Activated T-cell treated with anti-CD3 and anti-CD28 coated beads, Interleukin-2, amount 50 U/mL, for 72 hours (primary cell): ENCODE measurements at places on chromosomes 11 and 22.

- peak; percentile 54 for DNase-seq
Observed at GRCh38 chr11:86800076-86800959, at the start of gene PRSS23. Gene PRSS23 (plus strand): TSS chr11:86800542. CDS start chr11:86807644, 7,102 bp downstream.

- no peak for DNase-seq
Observed at GRCh38 chr11:132062031-132062430, 691.6 kb downstream of the NTM start.

DNA sequence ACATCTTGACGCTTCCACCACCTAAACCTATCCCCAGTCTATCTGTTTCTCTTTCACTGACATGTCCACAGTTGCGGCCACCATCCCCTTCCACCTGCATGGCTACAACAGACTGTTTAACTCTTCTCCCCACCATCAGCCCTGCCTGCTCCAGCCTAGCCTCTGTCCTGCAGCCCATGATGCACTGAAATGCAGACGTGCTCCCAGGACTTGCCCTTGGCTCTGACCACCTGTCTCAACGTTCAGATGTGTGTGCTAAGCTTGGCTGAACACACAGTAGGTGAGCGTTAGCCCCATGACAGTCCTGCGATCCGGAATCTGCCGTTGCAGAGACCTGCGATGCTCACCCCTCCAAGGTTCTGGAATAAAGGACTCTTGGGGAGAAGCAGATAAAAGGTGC, 22.7 kb downstream of the CBX7 start:
- no peak for DNase-seq

GRCh38 chr22:42742940-42743339, 22.3 kb upstream of the A4GALT start:
- DNase-seq, result no peak

DNA sequence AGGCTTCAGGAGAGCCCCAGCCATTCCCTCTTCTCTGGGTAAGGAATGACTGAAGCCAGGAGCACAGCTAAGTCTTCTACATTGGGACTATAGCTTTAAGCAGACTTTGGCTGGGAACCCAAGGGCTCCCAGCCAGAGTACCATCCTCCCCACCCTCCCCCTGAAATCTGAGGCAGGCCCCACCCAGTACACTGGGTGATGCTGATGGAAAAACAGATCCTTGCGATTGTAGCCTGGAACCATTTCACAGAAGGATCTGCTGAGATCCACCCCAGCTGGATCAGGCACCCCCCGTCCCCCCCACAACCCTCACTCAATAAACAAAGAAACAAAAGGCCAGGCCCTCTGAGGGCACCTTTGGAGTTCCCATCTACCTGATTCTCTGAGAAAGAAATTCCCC, 39.8 kb downstream of the IL18BP start:
- DNase-seq, result no peak

GRCh38 chr11:91209306-91209705, 986.5 kb upstream of the CHORDC1 start:
- DNase-seq, result no peak

DNA sequence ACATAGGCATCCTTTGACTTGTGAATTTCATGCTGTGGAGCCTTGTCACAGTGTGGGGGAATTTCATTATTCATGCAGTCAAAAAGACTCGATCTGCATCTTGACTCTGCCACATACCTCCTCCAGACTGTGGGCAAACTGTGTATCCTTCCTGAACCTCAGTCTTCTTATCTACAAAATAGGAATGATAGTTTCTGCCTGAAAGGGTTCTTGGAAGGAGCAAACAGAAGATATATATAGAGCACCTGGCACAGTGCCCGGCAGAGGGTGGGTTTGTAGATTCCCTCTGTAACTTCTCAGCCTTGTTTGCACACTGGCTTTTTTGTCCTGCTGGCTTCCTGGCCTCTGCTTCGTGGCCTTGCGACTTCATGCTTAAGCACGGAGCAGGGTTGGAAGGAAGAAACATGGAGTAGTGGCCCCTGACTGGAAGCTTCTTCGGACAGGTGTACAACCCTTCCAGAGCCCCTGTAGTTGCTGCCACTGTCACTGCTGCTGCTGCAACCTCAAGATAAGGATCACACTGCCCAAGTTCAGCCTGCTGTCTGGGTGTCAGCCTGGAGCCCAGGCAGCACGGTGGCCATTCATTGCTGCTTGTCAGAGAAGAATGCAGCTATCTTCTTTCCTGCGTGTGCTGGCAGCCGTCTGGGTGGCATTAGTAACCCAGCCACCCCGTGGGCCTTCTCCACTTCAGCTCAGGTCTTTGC, 106.4 kb downstream of the MICAL2 start:
- no peak for DNase-seq

DNA sequence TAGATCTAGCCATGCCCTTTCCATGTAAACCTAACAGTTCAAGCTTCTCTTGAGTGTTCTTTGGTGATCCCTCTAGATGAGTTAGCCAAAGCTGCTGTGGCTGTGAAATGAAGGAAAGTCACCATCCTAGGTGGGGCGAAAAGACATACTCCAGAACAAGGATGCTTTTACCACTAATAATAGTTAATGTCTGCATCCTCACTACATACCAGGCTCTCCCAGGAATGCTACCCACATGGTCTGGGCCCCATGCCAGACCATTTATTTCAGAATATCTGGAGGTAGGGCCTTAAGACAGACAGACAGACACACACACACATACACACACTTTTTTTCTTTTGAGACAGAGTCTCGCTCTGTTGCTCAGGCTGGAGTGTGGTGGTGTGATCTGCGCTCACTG, 14.7 kb downstream of the ABTB2 start:
- DNase-seq, result no peak

DNA sequence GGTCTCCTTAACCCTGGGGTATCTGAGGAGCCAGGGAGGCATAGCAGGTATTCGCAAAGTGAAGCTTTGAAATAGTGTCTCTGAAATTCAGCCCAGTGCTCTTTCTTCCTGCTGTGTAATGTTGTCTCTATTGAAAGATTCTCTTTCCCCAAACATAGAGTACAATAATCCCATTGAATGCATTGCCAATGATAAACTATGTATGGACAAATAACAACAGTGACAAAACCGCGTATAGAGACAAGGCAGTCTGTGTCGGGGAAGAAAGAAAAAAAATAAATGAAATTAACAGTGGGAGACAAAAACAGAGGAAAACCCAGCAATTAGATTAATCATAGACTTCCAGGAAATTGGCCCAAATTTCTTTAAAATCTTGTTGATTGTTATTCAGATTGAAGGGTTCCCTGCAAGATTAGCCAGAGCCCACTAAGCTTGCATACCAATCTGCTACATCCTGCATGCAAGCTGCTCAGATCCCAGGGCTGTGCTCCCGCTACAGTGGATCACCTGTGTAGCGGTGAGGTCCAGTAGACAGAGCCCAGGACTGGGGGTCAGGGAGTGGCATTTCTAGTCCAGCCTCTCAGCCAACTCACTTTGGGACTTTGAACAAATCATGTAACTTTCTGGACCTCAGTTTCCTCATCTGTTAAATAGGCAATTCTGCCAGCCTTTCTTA, 492.8 kb downstream of the INSC start:
- no peak for DNase-seq

DNA sequence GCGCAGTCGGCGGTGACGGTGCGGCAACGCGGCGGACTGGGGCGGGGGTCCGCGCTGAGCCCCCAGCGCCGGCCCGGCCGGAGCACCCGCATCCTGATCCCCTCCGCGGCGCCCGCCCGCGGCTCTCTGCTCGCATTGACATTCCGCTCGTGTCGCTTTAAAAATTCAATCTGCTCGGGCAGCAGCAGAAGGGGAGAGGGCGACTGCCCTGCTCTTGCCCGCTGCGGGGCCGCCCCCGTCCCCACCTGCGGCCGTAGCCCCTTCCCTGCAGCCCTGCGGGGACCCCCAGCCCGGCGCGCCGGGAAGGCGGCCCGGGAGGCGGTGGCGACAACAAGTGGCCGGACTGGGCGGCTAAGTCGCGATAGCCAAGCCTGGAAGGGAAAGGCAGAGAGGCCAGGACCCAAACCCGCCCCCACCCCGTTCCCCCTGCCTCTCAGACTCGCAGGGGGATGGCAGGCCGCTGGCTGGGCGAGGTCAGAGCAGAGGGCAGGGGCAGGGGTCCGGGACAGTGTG, 1.1 kb downstream of the CABP7 start:
- no peak for DNase-seq

GRCh38 chr22:30169002-30169401, 77.6 kb downstream of the LIF start:
- no peak for DNase-seq

GRCh38 chr11:79346021-79346420, 94.8 kb downstream of the TENM4 start:
- no peak for DNase-seq

- no peak for DNase-seq
Observed at GRCh38 chr11:12137938-12138731, 27.7 kb downstream of the MICAL2 start.

- no peak for DNase-seq
Observed at GRCh38 chr11:69567951-69568808, 72.8 kb upstream of the CCND1 start.

GRCh38 chr22:19064354-19065054, 57.7 kb downstream of the DGCR2 start:
- no peak for DNase-seq

- DNase-seq, result peak; percentile 87
Observed at GRCh38 chr11:61061081-61061826, 41.0 kb upstream of the CD5 start.

DNA sequence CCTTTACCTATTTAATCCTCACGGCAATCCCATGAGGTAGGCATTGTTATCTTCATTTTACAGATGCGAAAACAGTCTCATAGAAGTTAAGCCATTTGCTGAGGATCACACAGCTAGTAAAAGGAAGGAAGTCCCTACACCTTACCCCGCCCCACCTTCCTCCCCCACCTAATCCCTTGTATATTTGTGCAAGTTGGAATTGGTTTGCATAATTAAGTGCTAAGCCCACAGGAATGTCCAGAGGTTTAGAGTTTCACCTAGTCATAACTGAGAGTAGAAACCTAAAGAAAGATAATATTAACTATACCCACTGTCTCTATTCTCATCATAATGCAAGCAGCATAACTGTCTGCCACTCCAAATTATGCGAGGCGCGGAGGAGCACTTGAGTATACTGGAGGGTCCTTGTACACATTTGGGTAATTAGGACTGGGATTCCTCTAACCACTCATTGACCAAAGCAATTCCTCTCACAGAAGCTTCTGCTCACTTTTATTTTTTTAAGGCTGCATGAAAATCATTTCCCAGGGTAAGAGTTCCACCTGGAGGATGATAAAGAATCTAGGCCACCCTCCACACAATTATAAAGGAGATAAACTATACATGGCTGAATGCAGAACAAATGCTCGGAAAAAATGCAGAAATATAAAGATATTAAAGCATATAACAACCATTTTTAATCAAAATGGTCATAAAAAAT, 199.9 kb downstream of the FAM181B start:
- DNase-seq, result no peak

DNA sequence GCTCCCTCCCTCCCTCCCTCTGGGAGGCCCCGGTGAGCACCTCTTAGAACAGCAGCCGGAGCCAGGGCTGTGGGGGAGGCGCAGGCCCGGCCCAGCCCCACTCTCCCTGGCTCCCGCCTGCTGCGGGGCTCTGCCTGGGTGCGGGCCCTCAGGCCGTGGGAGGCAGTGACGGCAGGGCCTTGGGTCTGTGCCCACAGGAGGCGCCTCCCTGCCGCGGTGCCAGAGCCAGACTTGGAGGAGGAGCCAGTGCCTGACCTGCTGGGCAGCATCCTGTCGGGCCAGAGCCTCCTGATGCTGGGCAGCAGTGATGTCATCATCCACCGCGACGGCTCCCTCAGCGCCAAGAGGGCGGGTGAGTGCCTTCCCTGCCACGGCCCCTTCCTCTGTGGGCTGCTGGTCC, 9.5 kb downstream of the IRF7 start:
- no peak for DNase-seq

DNA sequence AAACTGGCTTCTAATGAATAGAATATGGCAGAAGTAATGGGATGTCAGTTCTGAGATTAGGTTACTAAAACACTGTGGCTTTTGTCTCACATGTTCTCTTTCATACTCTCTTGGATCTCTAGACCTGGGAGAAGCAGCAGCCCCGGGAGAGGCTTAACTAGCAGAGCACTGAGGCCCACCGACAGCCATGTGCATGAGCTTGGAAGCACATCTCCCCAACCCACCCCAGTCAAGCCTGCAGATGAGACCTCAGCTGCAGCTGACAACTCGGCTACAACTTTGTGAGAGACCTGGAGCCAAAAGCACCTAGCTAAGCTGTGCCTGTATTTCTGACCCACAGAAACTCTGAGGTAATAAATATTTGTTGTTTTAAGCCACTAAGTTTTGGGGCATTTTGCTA, 100.8 kb downstream of the TRIM29 start:
- no peak for DNase-seq

DNA sequence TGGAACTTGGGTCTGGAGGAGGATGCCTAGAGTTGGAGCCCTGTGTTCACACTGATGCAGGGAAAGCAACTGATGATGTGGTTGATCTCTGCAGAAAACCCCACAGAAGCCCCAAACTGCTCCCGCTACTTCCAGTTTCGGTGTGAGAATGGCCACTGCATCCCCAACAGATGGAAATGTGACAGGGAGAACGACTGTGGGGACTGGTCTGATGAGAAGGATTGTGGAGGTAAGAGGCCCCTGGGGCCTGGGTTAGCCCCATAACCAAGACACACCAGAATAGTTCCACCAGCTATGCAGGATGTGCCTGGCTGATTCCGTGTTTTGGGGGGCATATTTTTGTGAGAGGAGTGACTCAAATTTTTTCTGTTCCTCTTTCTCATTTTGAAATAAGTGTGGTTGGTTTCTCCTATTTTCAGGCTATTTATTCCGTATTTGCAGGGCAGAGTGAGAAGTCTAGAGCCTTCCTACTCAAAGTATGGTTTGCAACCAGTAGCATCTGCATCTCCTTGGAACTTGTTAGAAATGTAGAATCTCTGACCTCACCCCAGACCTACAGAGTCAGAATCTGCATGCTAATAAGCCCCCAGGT, 137.3 kb upstream of the SORL1-AS1 start:
- no peak for DNase-seq

GRCh38 chr11:44915004-44915403, 35.7 kb downstream of the TP53I11 start:
- no peak for DNase-seq

DNA sequence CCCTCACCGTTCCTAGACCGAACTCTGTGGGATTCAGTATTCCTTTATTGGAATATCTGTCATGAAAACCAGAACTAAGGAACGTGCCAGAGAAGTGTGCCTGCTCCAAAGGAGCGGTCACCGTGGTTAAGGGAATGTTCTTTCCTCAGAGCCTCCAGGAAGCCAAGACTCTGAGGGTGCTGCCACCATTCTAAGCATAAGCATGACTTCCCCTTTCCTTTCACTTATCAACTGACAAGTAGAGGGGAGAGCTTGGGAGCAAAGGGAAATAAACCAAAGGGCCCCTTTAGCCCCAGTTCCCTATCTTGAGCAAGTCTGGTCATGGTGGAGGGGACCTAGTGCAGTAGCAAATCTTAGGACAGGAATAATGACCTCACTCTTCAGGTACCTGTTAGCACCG, 26.8 kb downstream of the CTR9 start:
- DNase-seq, result no peak

- no peak for DNase-seq
Observed at GRCh38 chr11:117335399-117335798, 7.7 kb downstream of the CEP164 start.

- DNase-seq, result peak; percentile 18
Observed at GRCh38 chr22:35400501-35400790, 506 bp downstream of the MCM5 start.

GRCh38 chr22:42716221-42716620, 4.4 kb downstream of the A4GALT start:
- no peak for DNase-seq
